ENCODE measurements at places on chromosomes 1 and 21.
A peak's percentile ranks its signal among the peaks of the same experiment; 100 is the strongest.

DNA sequence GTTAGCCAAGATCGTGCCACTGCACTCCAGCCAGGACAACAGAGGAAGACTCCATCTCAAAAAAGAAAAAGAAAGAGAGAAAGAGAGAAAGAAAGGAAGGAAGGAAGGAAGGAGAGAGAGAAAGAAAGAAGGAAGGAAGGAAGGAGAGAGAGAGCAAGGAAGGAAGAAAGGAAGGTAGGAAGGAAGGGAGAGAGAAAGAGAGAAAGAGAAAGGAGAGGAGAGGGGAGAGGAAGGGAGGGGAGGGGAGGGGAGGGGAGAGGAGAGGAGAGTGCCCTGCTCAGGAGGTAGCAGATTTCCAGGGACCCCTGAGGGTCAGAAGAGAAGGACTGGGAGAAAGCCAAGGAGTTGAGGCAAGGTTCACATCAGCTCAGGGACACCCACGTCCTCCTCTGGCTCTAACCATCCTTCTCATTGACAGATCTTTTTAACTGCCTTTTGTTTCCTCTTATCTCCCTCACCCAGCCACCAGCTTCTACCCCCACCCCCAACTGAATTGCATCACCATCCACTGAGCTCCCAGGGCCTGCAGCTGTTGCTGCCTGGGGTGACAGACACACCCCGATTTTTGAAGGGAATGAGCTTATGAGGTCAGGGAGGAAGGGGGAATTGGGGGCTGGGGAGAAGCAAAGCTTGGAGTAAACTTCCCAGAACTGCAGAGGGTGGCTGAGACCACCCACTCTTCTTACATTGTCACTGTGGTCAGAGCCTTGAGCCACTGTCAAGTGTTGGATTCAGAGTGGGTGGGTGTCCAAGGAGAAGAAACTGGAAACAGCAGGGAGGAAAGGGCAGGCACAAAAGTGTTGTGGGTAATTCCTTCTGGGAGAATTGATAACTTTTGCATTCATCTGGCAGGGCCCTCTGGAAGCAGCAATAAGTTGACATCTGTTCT lies 91.6 kb downstream of the GLUL start:
- no peak for DNase-seq

- DNase-seq, result no peak
These were observed 205.2 kb downstream of the MATN1 start for GRCh38 chr1:30518186-30518585.

DNA sequence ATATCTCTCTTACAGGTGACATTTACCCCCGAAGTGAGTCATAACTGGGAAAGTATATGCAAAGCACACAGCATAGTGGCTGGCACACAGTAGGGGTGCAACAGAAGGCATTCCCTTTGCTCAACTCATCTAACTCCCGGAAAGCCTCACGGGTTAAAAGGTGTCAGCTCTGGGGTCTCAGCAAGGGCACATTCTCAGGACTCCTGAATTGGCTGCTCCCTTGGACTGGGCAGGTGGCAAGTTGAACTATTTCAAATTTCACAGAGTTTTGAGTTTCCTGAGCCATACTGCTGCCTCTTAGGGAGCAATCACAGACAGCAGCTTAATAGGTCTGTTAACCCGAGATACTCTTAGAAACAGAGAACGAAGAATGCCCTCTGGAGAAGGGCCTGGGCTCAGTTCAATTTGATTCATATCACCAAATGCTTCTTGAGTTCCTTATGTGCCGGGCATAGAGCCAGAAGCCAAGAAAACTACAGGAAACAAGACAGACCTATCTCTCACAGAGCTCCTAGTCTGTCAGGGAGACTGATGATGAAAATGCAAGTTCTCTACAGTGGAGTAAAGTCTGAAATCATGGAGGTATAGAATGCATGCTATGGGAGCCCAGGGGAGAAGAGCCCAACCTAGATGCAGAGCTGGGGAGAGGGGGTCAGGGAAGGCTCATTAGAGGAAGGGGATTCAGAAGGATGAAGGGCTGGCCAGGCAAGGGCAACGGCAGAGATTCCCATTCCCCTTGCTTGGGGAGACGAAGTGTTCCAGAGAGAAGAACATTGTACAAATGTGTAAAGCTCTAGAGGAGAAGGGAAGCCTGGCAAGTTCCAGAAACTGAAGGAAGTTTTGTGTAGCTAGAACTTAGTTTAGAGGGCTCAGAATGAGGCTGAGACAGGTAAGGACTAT lies 143.9 kb upstream of the HMGB4 start:
- DNase-seq, result no peak

- DNase-seq, result no peak
These were observed 175.4 kb upstream of the EDN2 start for GRCh38 chr1:41659903-41660302.

DNA sequence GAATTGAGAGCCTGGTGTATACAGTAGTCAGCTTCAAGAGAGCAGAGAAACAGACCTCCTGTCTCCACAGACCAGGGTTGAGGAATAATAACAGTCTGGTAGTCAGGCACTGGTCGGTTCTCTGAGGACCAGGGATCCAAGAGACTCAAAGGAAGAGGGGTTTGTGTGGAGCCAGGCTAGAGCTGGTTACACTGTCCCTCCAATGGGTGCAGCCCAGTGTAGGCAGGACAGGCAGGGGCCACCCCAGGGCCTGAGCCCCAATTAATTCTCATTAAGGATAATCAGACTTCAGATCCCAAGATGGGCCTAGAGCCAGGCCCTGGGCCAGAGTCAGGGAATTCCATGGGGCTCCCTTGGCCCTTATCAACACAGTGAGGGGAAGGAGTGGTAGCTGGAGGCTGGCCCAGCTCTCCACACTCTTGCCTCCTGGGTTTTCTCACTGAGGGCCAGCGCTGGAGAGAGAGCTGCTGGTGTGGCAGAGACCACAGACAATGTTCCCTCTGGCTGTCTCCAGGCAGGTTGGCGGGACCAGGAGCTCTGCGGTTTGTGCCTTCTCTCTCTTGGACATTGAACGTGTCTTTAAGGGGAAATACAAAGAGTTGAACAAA lies 9.1 kb downstream of the SEMA4A start:
- no peak for DNase-seq

GRCh38 chr21:45415188-45415942 lies 10.4 kb downstream of the COL18A1 start:
- DNase-seq, result no peak

DNA sequence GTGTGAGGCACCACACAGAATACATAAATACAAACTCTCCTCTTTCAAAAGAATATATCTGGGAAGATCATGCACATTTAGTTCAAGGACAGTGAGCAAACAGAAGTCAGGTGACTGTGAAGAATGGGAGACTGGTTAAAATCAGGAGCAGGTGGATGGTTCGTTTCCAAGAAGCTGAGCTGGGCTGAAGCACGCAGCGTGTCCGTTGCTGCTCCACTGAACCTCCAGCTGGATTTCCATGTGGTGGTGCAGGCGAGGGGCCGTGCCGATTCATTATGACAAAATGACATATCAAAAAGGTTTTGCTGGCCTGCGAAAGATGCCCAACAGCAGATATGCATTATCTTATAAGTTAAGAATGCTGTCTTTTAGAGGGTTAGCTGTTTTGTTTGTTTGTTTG lies 66.0 kb downstream of the OLIG1 start:
- DNase-seq, result no peak

GRCh38 chr1:215290018-215290417 lies 207.5 kb downstream of the KCNK2 start:
- no peak for DNase-seq

- DNase-seq, result no peak
These were observed 108.5 kb upstream of the KCTD3 start for GRCh38 chr1:215458562-215458961.

GRCh38 chr1:26921126-26921539 lies 410 bp upstream of the NUDC start:
- DNase-seq, result no peak

GRCh38 chr1:185337246-185337645 lies 20.2 kb upstream of the IVNS1ABP start:
- DNase-seq, result no peak

- no peak for DNase-seq
These were observed 85.0 kb downstream of the TPR start for GRCh38 chr1:186289943-186290545.

DNA sequence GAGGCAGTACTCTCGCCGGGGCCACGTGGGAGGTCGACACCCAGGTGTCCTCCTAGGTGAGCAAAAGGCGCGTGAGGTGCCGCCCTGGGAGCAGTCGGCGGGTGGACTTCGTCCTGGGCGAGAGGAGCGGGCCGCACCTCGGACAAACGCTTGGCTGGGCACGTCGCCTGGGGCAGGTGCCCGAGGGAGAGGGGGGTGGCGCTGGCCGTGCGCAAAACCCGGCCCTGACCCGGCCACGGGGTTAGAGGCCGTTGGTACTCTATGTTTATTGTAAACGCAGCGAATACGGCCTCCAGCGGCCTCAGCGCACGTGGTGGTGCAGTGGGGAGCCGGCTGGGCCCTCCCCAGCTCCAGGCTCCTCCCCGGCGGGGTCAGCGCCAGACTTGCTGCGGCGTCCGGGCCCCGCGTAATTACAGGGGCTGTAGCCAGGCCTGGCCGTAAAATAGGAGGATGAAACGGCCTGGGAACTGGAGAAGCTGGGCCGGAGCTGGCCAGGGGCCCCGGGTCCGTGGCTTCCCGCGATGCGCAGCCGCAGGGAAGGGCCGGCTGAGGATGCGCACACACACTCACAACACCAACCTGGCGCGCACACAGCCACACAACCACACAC lies 1.6 kb upstream of the EFNA1 start:
- DNase-seq, result no peak

DNA sequence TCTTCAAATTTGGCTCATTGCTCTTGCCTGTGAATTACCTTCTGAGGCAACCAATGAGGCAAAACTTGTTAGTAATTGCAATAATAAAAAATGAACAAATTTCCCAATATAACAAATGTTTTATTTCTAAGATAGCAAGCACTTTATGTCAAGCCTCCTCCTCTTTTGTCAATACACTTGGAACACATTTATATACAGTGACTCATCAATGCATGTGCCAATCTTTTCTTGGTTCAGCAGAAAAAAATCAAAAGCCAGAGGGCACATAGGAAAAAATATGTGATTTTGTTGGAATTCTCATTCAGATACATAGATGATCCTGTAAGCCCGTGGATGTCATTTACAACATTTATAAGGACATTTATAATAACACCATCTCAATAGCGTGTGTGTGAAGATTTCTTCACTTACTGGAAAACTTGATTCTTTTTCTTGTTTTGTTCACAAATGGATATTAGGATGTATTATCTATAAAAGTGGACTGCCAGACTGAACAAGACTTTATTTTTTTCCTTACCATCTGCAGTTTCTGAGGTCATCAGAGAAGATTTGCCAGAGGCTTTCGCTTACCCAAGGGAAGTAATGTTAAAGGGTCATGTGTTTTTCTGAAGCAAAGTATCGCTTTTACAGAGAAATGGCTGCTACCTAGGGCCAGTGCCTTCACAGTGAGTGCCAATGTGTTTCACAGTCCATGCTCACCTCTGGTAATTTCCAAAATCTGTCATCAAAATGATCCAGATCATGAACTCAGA lies 645.7 kb upstream of the PTBP2 start:
- DNase-seq, result no peak

- peak; percentile 65 for DNase-seq
These were observed 13.8 kb upstream of the BOLA1 start for GRCh38 chr1:149885339-149886120.

DNA sequence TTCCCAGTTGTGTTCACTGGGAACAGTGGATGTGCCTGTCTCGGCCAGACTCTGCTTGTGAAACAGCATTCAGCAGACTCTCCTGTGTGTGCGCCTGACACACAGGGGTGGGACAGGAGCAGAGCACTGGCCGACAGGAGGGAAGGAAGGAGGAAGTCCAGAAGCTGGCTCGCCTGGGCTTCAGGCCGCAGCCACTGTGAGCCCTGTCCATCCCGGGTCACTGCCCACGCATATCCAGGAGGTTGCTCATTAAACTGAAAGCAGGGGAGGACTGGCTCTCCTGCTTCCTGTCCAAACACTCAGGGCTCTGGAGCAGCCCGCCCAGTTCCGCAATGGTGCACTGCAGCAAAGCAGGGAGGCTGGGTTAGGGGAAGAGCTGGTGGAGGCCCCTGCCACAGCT lies 218.7 kb upstream of the VAMP3 start:
- no peak for DNase-seq

- peak; percentile 10 for DNase-seq
These were observed 25.2 kb downstream of the FHAD1 start for GRCh38 chr1:15272009-15272781.

All from stimulated activated CD8-positive, alpha-beta memory T cell treated with anti-CD3 and anti-CD28 coated beads, Interleukin-2, amount 100 ng/mL, for 48 hours (primary cell).